A673 (cell line): ENCODE measurements at places on chromosomes 13 and 19. TPM values are rescaled to one million over a fixed set of nuclear protein-coding genes. Genes with fewer than 3 reads are reported as not detected.

The RTBDN gene
- 1.4 TPM in 1 of 2 replicates, not detected in the other for total RNA-seq

The LILRA1 gene
- total RNA-seq, result not detected in 2 replicates

The ZNF507 gene
- total RNA-seq, result 35.0 and 36.1 TPM in 2 replicates

The ZNF729 gene
- not detected in 2 replicates for total RNA-seq

The CEACAM8 gene
- not detected in 2 replicates for total RNA-seq

The C19orf67 gene
- total RNA-seq, result not detected in 2 replicates
